Fibroblast of villous mesenchyme (primary cell): ENCODE measurements at places on chromosomes 2 and 18.

GRCh38 chr2:205002390-205002789 lies 457.1 kb downstream of the PARD3B start:
- DNase-seq = no peak

- DNase-seq = peak; percentile 44
Measured at GRCh38 chr2:197007716-197008628, 81.5 kb upstream of the PGAP1 start.

GRCh38 chr18:24543795-24544498 lies 83.5 kb downstream of the HRH4 start:
- peak; percentile 27 for DNase-seq

GRCh38 chr2:18546567-18546966 lies 13.9 kb downstream of the RDH14 start:
- peak; percentile 12 for DNase-seq

DNA sequence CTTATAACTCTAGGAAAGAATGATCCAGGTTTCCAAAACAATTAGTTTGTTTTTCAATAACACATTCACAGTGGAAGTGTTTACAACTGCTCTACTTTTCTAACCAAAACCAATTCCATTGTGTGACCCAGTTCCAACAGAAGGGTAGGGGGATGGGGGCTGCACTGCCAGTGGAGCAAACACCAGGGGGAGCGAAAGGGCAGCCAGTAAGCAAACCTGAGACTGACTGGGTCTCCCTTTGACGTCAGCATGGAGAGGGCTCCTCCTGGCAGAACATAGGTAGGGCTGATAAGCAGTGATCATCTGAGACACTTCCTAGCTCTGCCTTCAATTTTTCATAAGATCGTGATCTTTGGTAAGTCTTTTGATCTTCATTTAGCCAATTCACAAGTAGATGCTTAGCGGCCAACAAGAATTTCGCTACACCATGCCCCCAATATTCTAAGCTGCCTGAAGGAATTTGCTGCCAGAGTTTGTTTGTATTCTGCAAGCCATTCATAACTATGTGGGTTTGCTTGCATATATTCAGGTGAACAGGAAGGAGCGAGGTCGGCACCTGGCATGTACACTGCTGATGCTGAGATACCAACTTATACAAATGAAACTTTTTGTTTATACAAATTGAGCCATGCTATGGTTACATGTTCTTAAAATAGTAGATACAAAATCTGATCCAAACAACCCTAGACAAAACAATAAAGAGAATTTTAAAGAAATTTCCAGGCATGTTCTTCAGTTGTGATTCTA lies 45.9 kb downstream of the ST6GAL2 start:
- DNase-seq = no peak

DNA sequence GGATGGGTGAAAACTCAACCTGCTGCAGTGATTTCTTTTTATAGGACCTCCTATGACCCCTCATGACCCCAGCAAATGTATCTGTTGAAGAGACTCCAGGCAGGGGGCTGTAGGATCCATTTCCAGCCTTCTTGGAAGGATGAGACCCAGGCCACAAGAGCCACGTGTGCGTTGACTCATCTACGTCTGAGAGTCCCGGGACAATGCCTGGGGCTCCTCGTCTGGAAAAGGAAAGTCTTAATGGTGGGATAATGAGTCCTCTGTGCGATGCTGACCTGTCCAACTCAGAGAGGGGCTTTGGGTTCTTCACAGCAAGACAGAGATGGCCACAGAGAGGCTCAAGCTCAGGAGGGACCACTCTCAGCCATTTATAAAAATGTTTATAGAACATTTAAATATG lies 80.8 kb downstream of the SMIM21 start:
- DNase-seq = no peak

DNA sequence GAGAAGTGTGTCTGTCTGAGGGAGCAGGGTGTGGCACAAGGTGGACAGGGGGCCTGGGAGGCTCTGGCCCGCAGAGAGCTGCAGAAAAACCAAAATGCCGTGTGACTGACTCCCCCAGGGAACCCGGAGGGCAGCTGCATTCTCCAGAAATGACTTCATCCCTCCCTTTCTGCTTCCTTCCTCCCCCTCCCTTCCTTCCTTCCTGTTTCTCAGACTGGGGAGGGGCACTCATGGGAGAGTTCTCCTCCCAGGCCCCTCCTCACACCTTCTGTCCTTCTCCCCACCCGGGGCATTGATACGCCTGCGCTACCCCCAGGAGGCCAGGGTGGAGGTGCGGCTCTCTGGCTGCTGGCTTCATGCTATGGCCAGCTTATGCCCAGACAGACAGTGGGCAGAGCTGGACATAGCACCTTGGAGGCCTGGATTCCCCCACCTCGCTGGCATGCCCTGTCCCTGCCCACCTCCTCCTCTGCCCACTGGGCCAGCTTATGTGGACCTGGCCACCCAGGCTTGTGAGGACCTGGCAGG lies 8.2 kb upstream of the GPR17 start:
- DNase-seq = peak; percentile 73

- no peak for DNase-seq
Measured at GRCh38 chr2:72362733-72363132, 215.1 kb upstream of the CYP26B1 start.

GRCh38 chr2:273333-273732 lies 8.6 kb downstream of the ACP1 start:
- no peak for DNase-seq

- DNase-seq = peak; percentile 10
Measured at GRCh38 chr2:161982548-161983330, 91.3 kb downstream of the DPP4 start.

- DNase-seq = peak; percentile 41
Measured at GRCh38 chr2:64975232-64975821, 13.9 kb upstream of the SLC1A4 start.

DNA sequence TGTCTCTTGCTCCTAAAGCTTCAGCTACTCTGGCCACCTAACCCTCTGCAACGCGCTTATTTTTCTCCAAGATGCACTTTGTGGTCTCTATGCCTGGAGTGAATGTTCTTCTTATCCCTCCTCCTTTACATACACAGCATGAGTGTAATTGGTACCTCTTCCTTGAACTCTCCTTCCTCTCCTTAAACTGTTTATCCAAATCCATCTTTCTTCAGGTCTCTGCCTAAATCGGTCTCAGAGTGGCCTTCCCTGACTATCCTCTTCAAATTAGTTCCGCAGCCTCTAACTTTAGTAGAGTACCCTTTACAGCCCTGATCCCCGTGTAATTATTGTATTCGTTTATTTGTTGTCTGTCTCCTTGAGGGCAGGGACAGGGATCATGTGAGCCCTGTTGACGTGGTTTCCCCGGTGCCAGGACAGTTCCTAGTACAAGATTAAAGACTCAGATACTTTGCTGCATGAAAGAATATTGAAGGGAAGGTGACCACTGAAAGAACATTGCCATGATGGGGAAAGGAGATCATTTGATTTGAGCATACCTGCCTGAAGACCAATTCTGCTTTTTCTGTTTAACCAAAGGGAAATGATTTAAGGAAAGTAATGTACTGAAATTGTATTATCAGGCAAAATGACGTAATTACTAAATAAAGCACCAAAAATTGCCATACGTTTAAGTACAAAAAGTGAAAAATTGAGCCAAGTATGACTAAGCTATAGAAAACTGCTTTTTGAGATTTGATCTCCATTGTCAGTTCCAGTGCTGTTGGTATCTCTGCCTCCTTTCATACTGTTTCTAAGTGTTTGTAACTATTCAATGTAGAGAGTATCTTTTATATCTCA lies 1.2 kb downstream of the CNOT9 start:
- DNase-seq = peak; percentile 86

DNA sequence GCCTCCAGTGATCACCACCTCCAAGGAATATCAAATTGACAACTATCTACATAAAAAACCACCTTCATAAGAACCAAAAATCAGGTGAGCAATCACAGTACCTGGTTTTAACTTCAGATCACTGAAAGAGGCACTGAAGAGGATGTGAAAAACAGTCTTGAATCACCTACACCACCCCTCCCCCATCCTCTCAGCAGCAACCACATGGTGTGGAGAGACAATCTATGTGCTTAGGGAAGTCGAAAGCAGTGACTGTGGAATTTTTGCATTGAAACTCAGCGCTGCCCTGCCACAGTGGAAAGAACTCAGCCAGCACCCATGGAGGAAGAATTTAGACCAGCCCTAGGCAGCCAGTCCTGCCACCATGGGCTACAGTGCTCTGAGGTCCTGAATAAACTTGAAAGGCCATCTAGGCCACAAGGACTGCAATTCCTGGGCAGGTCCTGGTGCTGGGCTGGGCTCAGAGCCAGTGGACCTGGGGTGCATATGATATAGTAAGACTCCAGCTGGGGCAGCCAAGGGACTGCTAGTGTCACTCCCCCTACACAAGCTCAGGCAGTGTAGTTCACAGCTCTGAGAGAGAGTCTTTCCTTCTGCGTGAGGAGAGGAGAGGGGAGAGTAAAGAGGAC lies 75.6 kb downstream of the ATL2 start:
- DNase-seq = no peak

DNA sequence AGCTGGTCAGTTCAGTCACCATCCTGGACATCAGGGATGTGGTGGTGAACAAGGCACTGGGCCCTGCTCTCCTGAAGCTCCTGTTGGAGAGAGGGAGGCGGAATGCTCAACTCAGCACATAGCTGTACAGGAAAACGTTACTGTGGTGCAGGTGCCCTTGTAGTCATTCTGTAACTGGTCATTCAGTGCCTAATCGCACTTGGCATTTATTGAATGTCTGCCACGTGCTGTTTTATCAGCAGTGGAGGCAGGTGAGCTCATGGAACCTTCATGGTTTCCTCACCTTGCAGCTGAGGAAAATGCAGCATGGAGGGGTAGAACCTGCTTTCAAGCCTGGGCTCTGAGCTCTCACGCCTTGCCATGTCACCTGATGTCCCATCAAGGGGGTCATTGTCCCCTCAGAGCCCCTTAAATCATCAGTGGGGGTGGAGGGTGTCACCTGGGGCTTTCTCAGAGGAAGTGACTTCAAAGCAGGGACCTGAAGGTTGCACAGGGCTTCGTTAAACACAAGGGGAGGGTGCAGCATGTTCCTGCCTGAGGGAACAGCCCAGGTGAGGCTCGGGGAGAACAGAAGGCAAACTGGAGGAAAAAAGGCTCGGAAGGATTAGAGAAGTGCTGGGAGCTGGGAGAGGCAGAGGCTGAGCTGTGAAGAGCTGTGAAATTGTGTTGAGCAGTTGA lies 56.0 kb upstream of the RPL31 start:
- no peak for DNase-seq

DNA sequence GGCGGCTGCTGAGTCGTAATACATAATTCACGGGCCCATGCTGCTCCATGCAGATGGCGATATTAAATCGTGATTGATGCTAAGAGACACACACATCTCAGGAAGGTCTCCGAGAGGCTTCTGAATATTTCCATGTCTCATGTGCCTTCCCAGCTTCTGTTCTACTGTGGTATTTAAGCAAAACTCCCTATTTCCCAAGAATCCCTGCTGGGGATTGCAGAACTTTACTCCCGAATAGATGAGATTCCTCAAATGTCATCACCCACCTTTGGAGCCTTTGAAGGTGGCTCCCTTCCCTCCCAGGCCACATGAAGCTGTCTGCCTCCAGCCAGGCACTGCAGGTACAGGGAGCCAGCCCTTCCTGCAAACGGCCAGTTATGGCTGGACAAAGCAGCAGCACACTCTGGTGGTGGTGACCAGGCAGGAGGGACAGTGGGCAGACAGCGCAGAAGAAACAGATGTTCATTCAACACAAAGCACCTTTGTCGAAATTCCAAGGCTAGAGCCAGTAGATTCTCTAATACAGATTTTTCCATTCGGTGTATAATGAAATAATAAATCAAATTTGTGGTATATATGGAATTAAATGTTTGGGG lies 14.1 kb downstream of the NRP2 start:
- peak; percentile 58 for DNase-seq

DNA sequence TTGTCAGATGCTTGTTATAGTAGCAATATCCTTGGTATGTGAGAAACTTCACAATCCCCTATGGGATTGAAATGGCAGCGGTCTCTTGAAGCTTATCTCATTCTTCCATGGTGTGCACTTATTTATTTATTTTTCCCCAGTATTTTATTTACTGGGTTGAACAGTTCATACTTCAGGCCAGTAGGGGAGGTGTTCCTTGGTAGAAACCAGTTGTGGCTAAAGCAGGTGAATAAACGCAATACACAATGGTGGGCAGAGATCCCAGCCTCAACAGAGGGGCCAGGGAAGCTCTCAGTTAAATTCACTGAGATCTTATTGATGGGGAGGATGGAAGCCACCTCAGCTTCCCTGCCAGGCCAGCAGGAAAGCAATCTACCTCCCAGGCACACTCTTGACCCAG lies 93.7 kb upstream of the SRD5A2 start:
- DNase-seq = no peak

DNA sequence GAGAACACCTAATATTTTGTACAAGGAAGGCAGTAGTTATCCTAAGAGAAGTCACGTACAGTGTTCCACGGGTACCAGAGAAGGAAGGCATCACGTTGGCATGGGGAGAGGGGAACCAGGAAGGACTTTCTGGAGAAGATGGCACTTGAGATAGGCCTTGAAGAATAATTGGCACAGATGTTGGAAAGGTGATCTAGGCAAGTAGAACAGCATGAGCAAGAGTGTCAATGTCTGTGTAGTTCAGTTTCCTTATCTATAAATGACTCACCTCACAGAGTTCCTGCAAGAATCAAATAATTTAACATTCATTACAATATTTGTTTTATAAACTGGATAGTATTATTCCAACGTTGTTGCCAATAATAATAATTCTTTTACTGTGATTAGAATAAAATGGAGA lies 48.3 kb upstream of the BZW1 start:
- no peak for DNase-seq

DNA sequence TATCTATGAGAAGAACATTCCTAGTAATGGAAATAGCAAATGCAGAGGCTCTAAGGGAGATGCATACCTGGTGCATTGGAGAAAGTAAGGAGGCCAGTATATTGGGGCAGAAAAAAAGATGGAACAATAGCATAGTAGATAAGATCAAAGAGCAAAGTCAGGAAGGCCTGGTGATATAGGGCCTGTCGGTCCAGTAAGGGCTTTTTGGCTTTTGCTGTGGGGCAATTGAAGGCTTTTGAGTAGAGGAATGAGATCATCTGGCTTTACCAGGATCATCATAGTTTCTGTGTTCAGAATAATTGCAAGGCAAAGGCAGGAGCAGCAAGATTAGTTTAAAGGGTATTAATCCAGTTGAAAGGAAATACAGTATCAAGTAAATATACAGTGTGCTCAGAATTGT lies 111.8 kb downstream of the EHBP1 start:
- no peak for DNase-seq

GRCh38 chr2:132256251-132256902 lies 94.6 kb upstream of the ANKRD30BL start:
- no peak for DNase-seq

GRCh38 chr2:223433461-223433860 lies 168.7 kb downstream of the SCG2 start:
- DNase-seq = no peak

DNA sequence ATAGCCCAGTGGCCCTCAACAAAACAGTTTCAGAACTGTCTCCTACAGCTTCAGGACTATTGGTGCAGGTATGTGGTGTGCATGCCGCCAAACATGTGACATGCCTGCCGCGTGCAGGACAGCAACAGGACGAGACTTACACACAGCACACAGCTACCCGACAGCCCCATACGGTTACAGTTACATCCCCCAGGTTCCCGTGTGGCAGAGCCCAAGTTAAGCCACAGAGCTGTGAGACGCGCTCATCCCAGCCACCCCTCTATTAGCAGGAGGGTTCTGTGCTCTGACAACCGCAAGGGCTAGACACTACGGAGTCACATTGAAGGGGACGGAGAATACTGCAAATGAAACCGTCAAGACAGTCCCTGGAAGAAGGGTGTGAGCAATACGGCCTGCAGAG lies 16.4 kb upstream of the TUBB6 start:
- DNase-seq = no peak
